ENCODE measurements at places on chromosomes 4 and X.

GRCh38 chr4:7390906-7391636 is 43.7 kb downstream of the PSAPL1 start:
- no peak for DNase-seq

- DNase-seq = no peak
Measured at GRCh38 chr4:111263836-111264235, 641.0 kb upstream of the PITX2 start.

DNA sequence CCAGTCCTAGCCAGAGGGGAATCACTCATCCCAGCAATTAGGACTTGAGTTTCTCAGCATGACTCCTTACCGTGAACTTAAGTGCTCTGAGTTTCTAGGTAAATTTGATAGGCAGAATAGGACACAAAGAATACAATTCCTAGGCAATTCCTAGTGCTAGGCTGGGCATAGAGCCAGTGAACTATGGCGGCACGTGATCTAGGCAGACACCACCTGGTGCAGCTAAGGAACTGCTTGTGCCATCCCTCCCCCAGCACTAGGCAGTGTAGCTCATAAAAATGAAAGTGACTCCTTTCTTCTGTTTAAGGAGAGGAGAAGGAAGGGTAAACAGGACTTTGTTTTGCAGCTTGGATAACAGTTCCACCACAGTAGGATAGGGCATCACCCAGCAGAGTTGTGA is 736.3 kb upstream of the PCDH7 start:
- no peak for DNase-seq

DNA sequence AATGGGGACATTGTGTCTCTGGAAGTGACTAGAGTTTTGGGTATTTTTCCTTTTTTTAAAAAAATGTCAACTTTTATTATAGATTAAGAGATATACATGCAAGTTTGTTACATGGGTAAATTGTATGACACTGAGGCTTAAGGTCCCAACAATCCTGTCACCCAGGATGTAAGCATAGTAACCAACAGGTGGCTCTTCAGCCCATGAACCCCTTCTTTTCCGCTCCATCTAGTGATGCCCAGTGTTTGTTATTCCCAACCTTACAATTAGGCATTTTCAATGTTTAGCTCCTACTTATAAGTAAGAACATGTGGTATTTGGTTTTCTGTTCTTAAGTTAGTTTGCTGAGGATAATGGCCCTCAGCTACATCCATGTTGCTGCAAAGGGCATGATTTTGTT is 102.7 kb downstream of the GRID2 start:
- no peak for DNase-seq

DNA sequence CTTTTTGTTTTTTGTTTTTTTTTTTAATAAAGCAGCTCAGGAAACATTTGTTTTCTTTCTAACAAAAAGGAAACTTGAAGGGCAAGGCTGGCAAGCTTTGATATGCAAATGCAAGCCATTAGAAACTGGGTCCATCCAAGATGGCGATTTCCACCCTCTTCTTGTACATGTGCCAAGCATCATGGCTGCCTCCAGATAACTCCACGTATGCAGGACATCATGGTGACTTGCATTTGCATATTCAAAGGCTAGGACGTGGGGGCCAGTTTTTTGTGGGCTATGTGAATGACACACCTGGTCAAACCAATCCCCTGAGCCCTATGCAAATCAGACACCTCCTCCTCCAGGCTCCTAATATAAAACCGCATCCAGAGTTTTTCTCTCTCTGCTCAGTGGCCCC is 692.6 kb downstream of the FAM133A start:
- DNase-seq = no peak

GRCh38 chrX:134482371-134482770 is 22.4 kb downstream of the HPRT1 start:
- no peak for DNase-seq

- peak; percentile 76 for DNase-seq
Measured at GRCh38 chrX:131987252-131987651, 35.9 kb upstream of the STK26 start.

DNA sequence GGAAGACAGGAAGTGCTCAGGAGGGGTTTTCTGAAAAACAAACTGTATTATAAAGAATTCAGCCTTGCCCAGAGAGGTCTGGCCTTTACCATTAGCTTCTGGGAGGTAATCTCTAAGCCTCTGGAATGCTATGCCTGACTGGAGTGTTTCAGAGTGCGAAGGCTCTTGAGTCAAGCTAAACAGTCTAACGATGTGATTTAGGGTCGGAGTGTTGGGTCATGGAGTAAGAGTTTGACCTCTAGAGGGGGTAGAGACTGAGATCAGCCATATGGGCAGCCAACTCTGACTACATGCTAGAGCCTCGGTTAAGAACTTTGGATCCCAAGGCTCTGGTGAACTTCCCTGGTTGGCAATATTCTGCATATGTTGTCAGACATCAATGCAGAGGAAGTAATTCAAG is 15.0 kb downstream of the BOD1L1 start:
- no peak for DNase-seq

DNA sequence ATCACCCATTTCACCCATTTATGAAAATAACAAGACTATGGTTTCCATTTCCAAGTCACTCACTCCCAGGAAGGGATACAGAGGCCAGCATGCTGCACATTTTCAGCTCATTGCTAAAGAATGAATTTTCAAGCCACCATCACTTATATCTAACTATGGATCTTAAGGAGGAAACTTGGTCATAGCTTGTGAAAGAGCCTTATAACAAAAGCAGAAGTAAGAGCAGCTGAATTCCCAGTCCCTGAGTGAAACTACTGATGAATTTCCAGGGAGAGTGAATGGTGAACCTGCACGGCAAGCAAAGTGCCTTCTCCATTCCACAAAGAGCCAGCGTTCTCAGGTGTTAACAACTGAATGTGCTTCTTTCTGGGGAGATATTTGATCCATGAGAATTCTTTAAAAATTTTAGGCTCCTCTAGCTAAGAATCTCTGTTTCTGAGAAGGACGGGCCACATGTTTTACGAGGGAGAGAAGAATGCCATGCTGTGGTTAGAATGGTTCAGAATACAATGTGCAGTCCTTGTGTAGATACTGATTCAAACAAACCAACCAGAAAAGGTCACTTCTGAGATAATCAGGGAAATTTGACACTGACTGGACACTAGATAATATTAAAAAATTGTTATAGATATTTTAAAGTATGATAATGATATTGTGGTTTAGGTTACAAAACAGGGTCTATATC is 24.0 kb downstream of the BTC start:
- no peak for DNase-seq

GRCh38 chr4:163367651-163368050 is 24.0 kb downstream of the NPY5R start:
- no peak for DNase-seq

DNA sequence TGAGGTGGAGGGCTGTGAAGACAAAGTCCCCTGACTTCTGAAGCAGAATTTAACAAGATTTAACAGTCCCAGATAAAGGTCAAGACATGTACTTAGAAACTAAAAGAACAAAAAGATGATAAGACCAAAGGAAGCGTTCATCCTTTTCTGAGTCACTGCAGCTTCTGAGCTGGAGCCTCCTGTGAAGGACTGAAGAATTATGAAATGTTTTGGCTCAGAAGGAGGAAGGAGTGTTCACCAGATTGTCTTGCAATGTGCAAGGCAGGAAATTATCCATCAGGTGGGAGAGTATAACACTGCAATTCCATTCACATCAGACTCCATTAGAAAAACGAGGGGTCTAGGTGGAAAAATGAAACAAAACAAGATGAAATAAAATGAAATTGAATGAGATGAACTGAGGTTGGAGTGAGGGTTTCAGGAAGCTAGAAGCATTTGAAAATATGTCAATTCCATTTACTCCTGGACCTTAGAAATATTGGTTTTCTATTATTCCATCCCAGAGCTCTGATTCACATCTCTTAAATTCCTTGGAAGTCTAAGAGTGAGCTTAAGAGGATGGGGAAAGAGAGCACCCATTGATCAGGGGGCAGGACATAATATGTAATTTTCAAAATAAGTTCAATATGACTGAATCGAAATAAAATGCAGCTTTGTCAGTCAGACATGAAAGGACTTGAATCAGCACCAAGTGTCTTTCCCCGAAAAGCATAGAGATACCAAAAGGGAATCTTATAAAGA is 186.1 kb upstream of the LNX1 start:
- DNase-seq = no peak

DNA sequence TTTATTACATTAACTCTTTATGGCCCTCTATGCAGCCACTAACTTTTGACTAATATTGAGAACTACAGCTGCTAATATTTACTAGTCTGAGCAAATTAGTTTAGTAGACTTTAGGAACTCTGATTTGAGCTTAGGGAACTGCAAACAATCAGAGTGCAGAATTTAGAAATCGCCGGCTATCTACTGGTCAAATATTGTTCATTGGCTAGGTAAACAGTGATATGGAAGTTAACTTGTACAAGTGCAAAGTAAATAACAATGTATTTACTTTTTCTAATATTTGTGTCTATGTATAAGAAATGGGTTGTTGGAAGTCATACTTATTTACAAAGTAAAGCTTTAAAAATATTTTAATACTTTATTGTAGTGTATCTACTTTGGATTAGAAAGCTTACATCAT is 279.6 kb downstream of the CFAP299 start:
- DNase-seq = no peak

DNA sequence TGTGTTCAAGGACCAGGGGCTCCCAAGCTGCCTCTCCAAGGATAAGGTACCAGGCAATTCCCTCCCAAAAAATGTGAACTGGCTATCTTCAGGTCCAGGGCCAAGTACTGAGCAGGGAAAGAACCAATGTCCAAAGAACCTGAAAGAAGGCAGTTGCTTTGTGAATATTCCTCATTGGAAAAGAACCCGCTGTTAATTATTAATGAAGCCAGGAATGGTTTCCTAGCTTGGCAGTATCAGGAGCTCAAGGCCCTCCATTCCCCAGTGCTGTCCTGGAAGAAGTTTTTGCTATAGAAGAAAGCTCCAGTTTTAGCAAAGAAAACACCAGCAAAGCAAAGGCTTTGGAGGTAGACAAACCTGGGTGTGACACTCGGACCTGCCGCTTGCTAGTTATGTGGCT is 130.0 kb upstream of the MBNL3 start:
- no peak for DNase-seq

DNA sequence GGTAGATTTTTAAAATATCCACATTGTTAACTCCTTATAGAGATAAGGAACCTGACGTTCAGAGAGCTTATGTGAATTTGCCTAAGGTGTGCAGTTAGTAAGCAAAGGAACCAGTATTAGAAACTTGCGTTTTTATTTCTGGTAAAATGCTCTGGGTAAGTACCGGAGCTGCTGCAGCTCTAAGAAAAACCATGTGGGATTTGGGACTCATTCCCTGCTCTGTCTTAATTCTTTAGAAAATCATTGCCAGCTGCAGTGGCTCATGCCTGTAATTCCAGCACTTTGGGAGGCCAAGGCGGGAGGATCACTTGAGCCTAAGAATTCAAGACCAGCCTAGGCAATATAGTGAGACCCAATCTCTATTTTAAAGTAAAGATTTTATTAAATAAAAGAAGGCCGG is 5.8 kb downstream of the CCKAR start:
- no peak for DNase-seq

DNA sequence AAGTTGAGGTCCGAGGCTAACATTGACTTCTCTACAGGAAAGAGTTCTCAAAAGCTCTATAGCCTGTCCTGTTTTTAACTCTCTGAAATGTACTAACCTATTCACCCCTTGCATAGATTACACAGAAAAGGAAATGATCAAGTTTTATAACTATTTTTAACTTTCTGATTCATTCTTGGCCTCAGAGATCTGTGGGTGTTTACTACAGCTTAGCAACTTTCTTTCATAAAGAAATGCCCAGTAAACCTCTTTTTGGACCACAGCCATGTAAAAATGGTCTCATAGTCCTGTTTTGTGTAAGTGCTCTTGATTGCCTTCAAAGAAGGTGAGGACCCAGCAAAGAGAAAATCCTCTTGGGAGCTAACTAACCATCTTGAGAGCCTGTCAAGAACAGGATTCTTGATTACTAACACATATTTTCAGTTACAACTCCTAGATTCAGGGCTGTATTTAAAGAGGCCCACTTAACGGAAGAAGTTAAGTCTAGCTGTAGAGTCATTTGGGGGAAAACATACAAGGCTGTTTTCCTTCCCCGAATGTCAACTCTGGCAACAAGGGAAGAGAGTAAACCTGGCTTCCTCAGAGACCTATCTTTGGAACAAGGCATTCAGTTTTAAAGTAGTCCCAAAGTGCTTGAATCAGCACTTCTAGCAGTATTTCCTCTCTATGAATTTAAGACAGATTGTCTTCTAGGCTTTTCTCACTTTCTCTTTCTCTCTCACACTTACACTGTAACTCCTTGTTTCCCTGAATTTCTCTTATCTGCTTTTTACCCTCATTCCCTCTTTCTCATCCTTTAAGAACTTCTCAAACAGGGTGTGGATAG is 78.2 kb downstream of the IL21 start:
- DNase-seq = peak; percentile 13

GRCh38 chr4:44927399-44928380 is 201.3 kb upstream of the GNPDA2 start:
- no peak for DNase-seq

- peak; percentile 74 for DNase-seq
Measured at GRCh38 chr4:80202190-80202711, 4.9 kb downstream of the PRDM8 start.

DNA sequence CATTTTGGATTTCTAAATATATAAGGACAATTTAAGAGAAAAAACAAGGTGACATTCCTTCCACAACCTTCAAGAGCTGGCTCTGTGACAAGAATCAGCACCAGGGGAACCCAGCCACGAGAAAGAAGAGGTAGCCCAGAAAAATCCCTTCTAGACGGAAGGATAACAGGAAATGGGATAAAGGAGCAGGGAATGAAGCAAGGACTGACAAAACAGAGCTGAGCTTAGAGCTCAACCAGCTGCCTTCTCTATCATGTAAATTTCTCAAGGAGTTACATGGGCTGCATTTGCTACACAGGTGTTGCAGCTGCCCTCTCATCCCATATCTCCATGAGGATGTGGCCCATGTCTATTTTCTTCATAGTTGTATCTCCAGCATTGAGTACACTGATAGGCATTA is 154.2 kb upstream of the PRDX4 start:
- DNase-seq = no peak

DNA sequence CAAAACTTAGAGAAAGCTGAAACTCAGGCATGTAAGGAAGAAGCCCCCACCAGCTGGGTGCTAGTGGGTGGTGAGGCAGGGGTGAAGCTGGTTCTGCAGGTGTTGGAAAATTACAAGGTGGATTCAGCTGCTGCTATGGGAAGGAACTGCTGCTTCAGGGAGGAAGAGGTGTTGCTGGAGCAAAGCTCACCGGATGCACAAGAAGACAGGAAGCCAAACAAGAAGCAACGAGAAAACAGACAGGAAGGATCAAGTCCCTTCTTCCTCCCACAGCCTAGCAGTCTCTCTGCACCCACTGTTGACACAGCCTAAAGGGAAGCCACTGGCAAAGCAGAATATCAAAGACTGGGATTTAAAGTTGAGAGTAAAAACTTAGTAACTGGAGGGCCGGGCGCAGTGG is 100.2 kb upstream of the JADE1 start:
- no peak for DNase-seq

DNA sequence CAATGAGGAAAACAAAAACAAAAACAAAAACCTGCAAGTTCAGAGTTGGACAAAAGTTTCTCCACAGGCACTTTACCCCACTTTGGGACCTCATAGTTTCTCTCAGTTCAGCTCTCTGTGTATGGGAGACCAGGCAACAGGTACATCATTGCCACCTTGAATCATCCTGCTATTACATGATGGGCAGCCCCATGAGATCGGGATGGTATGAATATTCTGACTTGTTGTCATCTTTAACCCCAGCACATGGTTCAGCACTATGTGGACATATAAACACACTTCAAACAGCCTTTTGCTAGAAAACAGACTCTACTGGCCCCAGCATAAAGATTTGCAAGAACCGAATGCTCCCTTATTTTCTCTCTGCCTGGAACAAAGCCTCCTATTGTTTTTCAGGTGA is 176.9 kb upstream of the SCML1 start:
- DNase-seq = no peak

- no peak for DNase-seq
Measured at GRCh38 chr4:120001850-120002249, 64.8 kb downstream of the MAD2L1 start.
